CMK (cell line): ENCODE measurements at places on chromosomes 11 and 22.
A peak's percentile ranks its signal among the peaks of the same experiment; 100 is the strongest.

DNA sequence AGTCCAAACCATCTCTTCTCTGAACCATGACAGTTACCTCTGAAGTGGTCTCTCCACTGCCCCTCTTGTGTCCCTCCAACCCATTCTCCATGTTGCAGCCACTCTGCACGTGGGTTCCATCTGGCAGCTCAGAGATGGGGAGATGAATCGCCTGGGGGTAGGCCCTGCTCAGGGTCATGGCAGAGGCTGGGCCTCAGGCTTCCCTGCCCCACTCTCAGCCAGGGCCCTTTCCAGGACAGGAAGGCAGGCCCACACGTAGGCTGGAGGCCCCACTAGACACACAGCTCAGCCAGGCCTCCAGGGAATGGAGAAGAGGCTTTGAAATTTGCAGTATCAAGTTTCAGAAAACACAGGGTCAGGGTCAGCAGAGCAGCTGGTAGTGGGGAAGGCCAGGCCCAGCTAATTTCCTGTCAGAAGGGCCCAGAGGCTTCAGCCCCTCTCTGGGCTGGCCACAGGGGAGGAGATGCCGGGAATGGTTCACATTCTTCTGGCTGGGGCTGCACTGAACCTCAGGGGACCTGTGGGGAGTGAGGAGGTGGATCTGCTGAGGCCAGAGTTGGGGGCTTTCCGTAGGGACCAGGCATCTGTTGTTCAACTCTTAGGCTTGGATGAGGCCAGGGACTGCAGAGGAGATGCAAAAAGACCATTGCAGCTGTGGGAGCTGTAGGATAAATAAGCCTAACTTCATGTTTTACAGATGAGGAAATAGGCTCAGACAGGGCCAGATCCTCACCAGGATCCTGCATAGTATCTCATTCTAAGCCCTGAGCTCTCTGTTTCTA is 101.6 kb downstream of the SWAP70 start:
- no peak for DNase-seq

GRCh38 chr11:130483124-130483523 is 34.7 kb downstream of the ADAMTS15 start:
- DNase-seq: no peak

DNA sequence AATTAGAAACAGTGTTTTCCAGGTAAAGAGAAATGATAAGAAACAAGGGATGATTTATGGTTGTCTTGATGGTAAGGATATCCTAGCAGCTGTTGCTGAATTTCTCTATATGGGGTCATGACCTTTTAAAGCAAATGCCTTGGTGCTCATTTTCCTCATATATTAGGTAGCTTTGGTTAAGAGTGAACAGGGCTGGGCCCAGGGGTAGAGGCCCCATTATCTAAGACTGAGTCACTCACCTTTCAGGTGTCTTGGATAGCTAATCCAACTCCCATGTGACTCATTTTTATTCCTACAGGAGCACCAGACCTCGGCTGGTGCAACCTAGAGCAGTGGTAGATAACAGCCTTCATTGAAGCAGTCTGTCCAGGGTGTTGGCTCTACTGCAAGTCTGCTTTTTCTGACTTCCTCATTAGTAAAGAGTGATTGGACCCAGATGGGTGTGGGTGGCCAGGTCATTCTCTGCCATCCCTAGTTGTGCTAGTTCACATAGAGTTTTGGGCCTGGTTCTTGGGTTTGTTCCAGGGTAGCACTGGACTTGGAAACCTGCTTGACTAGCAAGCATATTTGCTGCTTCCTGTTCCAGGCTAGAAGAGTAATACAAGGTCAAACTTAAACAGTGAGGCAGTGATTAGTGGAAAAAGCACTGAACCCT is 37.4 kb downstream of the CTNND1 start:
- DNase-seq: no peak

DNA sequence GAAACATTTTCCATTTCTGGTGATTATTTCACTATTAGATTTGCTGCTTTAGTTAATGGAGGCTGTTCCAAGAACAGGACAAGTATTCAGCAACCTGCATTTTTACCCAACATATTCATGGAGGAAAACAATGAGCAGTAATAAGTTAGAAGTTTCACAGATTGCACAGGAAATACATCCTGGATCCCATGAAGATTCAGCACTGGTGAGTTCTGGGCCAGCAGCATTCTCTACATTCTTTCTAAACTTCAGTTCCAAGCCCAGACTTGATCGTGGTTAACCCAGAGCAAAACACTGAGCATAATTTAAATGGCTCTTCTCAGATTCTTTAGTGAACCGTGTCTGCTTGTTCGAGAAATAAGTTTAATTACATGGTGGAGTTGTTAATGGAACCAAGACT is 3.8 kb downstream of the FJX1 start:
- DNase-seq: no peak

DNA sequence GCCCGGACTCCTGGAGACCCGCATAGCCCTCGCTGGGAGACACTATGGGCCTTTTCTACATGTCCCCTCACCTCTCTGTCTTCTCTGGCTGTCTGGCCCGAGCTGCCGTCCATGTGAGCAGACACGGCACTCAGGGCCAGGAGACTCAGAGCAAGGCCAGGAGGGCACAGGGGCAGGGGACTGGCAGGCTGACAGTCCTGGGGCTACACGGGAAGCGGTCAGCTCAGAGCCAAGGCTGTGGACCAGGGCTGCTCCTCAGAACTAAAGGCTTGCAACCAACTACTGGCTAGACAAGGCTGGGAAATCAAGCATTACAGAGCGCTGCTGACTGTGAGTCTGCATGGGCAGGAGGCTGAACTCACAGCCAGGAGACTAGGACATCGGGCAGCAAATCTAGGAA is 56.1 kb upstream of the CDON start:
- no peak for DNase-seq

GRCh38 chr11:77195071-77195755 is 67.2 kb downstream of the MYO7A start:
- DNase-seq: no peak

DNA sequence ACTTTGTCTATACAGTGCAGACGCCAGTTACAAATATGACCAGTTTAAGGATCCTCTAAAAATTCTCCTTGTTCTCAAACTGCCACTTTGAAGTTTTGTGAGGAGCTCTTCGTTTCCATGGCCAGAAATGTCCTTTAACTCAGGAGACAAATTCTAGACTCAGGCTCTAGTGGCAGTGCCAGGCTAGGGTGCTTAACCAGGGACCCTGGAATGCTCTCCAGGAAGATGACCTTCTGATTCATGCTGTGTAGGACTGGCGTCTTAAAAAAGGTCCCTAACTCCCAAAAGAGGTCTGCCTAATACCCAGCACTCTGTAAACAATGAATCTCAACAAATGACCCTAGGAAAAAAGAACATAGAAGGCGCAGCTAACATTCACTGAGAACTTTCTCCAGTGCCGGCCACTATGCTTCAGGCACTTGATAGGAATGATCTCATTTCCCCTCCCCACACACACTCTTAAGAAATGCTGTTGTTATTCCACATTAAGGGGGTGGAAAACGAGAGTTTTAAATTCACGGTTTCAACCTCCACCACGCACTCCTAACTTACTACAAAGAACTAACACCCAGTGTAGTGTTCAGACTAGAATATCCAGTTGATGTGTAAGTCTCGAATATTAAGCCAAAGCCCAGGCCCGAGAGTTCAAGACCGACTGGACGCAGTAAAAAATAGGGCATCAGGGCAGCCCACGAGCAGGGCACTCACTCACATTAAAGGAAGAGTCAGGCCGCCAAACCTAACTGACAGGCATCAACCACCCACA is 747 bp downstream of the NXF1 start:
- no peak for DNase-seq

DNA sequence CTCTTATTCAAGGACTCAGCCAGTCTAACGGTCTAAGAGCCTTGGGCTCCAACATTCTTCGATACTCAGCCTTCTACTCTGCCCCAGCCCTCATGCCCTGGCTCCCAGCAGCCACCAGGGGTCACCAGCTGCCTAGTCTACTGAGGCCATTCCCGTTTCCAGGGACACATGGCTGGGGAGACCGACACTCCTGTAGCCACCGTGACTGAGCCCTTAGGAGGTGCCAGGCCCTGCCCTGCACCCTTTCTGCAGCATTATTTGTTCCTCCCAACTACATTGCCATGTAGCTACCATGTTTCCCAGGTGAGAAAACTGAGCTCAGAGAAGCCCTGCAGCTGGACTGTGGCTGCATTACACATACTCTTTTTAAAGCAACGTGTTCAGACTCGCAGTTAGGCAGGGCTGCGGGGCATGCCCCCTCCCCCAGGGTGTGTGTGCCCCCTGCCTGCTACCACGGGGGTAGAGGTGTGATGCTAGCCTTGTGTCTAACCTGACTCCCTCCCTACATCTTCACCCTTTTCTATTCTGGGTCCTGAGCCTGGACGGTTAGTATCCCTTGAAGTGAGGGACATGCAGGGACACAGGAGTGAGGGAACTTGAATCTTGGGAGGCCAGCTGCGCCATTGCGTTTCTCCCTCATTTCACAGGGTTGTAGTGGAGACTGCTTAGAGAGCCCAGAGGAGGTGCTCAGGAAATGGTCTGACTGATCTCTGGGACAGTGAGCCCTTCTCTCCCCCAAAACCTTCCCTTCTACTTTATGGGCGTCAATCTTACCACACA is 17.5 kb downstream of the ATG16L2 start:
- peak; percentile 66 for DNase-seq
